Upper lobe of left lung (tissue), 6 donors: ENCODE measurements at places on chromosomes 6 and 20. TPM values are rescaled to one million over a fixed set of nuclear protein-coding genes. Genes with fewer than 3 reads are reported as not detected.

NNAT gene
- total RNA-seq, result 1.1 TPM

GRCh38 chr20:49385465-49385864 lies 97.0 kb downstream of the KCNB1 start:
- no peak overlapping the region for H3K4me3 ChIP-seq
- H3K27me3 ChIP-seq, result no peaks in the 10 kb centered on the region

DNA sequence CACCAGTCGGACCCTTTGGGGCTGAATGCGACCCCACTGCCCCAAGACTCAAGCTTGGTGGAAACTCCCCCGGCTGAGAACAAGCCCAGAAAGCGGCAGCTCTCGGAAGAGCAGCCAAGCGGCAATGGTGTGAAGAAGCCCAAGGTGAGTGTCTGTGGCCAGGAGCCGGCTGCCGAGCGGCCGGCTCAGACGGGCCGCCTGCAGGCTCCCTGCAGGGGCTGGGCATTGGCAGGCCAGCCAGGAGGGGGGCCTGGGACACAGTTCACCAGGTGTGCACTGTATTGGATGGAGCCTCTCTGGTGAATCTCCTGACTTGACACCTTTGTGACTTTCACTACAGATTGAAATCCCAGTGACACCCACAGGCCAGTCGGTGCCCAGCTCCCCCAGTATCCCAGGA lies 6.0 kb downstream of the PCIF1 start:
- no peak for DNase-seq
- H3K4me1 ChIP-seq, result peaks cover 19% of the 10 kb centered on the region
- H3K27me3 ChIP-seq, result no peaks in the 10 kb centered on the region
- no peak overlapping the region for H3K4me3 ChIP-seq

DNA sequence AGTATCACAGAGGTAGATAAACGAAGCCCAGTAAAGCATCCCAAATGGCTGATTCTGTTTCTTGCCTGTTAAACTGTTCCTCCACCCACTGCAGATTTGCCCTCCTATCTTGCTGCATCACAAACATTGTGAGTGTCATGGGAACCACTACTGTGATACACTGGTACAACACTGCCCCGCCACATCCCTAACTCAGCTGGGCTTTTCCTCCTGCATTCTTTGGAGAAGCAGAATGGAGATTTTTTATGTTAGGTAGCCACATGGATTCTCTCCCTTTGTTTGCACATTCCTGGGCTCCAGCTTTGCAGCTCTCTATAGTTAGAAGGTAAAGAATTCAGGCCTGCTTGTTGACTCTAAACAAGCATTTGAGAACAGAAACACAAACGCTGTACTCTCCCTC lies 234.1 kb downstream of the TMEM242 start:
- peaks cover 24% of the 10 kb centered on the region for H3K36me3 ChIP-seq
- H3K4me3 ChIP-seq, result no peak overlapping the region
- peaks cover 15% of the 10 kb centered on the region for H3K4me1 ChIP-seq
- no peak overlapping the region for H3K27ac ChIP-seq
- no peak for DNase-seq

DNA sequence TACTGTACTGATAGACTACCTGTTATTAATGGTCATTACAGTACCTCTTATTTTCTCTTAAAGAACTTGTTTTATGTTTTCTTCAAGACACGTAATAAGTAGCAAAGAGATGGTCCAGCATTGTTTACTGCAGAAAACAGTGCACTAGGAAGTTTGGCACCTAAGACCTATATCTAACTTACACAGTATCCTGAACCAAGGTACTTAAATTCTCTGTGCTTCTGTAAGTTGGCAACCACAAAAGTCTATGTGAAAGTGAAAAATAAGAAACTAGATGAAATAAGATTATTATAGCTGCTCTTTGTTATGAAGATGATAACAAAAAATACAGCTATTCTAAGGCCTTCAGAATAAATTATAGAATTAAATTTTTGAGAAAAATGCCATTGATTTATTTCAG lies 411.7 kb upstream of the SOX4 start:
- no peak overlapping the region for H3K27ac ChIP-seq
- no peaks in the 10 kb centered on the region for H3K4me1 ChIP-seq
- no peaks in the 10 kb centered on the region for H3K27me3 ChIP-seq
